Stimulated activated CD8-positive, alpha-beta memory T cell treated with anti-CD3 and anti-CD28 coated beads, Interleukin-2, amount 100 ng/mL, for 1 hour (primary cell): ENCODE measurements at places on chromosomes 7 and 10.
A peak's percentile ranks its signal among the peaks of the same experiment; 100 is the strongest.

GRCh38 chr10:102795453-102796406 lies 41.5 kb downstream of the CYP17A1 start:
- DNase-seq: no peak

DNA sequence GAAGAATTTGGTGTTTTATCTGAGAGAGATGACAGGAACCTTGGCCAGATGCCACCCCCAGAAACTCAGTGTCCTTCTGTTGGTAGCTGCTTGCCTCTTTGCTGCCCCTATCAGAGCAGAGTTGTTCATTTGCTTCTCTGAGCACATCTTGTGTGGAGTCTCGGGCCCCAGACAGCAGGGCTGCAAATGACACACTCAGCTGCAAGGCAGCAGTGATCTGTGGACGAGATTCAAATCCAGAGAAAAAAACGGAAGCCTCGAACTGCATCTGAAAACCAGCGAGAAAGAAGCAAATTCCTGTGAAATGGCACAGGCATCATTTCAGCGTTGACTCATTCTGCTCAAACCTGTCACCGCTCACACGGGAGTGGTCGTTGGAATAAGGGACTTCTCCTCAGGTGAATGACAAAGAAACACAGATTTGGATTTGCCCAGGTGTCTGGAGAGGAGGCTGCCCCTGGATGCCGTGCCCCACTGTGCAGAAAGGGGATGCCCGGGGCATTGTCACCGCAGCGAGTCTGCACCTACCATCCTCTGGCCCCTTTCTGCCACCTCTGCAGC lies 144.7 kb downstream of the PFKFB3 start:
- DNase-seq: peak; percentile 17

DNA sequence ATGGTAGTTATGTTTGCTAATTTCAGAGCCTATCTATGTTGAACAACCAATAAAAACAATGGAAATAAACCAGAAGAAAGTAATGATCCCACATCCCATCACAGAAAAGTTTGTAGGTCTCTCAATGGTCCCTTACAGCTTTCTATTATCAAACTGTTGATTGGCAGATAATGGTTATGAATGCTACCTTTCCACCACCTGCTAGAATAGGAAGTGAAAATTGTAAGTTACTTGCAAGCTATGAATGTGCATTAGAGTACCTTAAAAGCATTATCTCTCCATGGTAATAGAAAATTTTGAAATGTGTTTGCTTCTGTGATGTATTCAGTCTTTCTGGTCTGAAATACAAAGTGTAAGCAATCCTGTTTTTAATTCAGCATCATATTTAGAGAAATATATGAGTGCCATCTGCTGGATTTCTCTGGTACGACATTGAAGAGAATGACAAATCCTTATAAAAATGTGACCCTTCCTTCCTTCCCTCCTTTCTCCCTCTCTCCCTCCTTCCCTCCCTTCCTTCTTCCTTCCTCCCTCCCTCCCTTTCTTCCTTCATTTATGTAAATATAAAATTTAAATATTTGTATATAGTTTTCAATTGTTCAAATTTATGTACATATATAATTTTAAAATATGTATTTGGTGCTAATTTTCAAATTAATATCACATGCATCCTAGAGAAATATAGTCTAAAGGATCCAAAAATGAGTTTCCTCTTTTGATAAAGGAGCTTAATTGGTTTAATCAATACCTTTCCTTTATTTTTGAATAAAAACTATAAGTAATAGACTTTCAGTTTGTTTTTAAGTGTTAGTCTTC lies 41.4 kb upstream of the PNLIPRP3 start:
- DNase-seq: no peak

DNA sequence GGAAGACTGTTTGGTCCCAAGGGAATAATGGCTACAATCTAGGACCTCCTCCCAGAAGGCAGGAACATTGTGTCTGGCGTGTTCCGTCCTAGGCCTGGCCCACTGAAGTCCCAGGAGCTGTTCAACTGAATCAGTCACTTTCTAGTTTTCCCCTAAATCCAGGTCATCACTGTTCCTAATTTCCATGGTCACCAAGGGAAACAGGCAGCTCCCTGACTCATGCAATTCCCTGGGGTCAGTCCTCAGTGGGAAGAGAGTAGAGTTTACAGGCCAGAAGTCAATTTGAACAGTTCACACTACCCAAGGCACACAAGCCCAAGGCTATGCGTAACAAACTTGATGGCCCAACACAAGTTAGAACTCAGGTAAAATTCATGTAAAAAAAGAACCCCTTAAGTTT lies 44.0 kb downstream of the CREB3L2 start:
- DNase-seq: no peak

DNA sequence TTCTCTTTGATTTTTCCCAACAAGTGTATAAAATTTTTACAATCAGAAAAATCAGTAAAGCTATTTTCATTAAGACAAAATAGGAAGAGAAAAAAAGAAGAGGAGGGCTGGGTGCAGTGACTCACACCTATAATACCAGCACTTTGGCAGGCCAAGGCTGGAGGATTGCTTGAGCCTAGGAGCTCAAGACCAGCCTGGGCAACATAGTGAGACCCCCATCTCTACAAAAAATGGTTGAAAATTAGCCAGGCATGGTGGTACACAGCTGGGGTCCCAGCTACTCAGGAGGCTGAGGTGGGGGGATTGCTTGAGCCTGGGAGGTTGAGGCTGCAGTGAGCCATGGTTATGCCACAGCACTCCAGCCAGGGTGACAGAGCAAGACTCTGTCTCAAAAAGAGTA lies 172.3 kb downstream of the AKR1D1 start:
- no peak for DNase-seq

DNA sequence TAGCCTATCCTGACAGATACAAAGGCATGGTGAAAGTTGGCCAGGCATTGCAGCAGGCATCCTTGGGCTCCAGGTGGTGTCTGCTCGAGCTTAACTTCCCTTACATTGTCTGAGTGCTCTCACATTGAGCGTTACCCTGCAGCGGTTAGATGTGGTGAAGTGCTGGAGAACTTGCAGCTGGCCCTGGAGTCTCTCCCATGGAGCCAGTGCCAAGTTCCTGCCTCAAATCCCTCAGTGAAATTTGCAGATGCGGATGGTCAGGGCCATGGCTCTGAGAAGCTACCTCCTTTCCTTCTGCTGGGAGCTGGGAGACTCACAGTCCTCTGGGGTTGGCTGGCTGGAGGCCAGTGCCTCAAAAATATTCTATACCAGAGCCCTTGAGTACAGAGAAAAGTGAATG lies 3.3 kb upstream of the ZNF746 start:
- no peak for DNase-seq

DNA sequence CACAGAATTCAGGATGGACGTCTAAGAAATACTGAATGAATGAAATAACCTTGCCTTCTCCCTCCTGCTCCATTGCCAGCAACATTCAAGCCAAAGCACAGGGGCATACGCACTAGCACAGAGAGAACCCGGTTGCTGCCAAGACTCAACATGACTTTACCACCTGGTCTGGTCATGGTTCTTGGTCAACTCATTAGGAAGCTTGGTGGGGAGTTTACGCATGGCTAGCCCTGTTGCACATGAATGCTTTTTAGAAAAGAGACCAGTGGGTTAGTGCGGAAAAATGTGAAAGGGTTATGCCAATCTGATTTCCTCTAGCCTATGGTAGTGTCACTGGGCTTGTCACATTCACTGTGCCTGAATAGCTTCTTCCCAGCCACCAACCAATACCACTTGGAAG lies 187.6 kb upstream of the NEBL start:
- DNase-seq: no peak

GRCh38 chr10:132055616-132056015 lies 10.1 kb upstream of the JAKMIP3 start:
- DNase-seq: no peak

- DNase-seq: no peak
Measured at GRCh38 chr7:99976626-99977025, 795 bp upstream of the AZGP1 start.

DNA sequence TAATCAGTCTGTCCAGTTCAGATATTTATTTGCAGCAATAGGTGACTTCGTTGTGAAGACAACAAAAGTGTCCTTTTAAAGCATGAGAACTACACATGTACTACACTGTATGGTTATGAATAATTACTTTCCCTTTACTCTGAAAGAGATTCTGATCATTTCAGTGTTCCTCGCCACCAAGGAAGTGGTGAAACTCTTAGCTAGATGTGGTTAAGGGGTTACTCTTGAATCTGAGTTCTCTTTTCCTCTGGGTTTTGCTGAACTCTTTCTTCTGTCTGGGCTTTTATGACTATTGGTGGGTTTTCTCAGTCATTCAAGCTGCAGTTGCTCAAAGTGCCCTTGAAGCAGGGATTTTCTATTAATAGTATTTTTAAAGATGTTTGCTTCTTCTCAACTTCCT lies 127.9 kb upstream of the SEM1 start:
- DNase-seq: no peak
